ENCODE measurements at places on chromosomes 16 and 17.
A peak's percentile ranks its signal among the peaks of the same experiment; 100 is the strongest.

DNA sequence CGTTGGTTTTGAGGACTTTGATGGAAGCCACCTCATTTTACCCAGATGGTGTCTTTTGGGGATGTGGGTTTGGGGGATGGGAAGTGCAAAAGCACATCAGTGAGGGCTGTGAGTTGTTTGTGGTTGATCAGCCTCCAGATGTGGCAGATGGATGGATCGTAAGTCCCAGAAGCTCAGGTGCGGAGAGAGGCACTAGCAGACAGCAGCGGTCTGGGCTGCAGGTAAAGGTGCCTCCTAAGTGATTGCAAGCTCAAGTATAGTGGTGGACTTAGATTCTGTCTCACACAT, 18.0 kb downstream of the HS3ST3B1 start:
- DNase-seq, result no peak

- DNase-seq, result no peak
These were observed 180.6 kb downstream of the CYB561 start for GRCh38 chr17:63265526-63265925.

DNA sequence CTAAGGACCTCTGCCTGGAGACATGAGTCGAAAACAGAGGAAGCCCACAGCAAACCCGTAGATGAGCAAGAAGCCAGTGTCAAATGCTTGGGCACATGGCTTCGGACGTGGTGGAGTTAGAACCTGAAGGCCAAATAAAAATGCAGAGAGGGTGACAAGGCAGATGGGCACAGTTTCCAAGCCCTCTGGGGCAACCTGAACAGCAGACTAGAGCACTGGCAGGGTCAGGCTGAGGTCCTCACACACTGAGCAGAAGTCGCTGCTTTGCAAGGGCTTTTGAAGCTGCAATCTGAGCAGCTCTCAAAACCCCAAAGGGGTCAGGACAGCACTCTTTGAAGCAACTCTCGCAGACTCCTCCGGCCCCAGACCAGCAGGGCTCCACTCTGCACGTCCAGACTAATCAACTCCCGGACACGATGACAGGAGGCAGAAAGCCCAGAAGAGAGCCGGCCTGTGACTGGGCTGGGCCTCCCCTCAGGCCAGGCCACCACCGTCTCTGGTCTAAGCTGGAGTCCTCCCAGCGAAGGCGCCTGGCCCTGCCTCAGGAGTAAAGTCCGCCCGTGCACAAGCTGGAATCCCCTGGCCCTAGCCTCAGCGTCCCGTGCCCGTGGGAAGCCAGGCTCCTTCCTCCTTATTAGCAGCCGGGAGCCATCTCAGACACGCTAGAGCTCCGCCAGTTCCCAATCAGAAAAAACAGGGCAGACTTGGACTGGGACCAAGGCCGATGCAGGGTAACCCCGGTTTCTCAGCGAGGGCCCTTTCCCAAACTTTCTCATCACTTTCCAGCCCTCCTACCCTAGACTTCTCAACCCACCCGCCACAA, 924 bp downstream of the SMARCD2 start:
- peak; percentile 40 for DNase-seq

DNA sequence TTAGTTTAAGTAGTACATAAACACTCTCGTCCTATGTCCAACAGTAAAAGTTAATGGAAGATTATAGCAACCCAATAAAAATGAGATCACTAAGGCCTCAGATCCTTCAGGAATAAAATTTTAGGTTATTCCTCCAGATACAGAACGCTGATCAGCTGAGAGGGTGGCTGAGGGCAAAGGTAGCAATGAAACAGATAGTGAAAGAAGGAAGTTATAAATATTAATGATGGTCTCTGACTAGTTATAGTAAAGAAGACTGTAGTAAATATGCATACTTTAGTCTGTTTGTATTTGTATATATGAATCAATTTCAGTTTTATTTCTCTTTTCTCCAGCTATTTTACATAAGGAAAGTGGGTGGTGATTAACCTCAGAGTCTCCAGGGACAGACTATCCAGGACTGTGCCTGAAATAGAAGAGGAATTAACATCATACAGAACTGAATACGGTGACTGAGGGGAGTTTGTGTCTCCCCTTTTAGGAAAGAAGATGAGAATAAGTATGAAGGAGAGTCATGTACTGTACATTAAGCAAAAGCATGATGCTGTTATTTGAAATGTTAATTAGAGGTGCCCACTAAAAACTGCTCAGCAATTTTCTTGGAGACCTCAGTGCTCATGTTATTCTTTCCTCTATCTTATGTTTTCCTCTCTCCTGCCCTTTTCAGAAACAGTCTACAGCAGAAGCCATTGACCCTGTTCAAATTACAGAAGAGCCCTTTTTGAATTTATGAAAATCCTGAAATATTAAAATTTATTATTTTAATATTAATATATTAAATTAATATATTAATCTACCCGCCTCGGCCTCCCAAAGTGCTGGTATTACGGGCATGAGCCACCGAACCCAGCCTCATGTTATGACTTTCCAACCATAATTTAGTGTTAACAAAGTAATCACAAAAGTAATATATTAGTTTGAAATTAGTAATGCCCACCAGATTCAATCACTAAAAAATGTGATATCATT, 36.5 kb upstream of the DHRS7B start:
- DNase-seq, result peak; percentile 52

- DNase-seq, result peak; percentile 61
These were observed 46.3 kb downstream of the VMP1 start for GRCh38 chr17:59753522-59754467.

GRCh38 chr16:85385463-85386331, 227.4 kb upstream of the GSE1 start:
- no peak for DNase-seq

DNA sequence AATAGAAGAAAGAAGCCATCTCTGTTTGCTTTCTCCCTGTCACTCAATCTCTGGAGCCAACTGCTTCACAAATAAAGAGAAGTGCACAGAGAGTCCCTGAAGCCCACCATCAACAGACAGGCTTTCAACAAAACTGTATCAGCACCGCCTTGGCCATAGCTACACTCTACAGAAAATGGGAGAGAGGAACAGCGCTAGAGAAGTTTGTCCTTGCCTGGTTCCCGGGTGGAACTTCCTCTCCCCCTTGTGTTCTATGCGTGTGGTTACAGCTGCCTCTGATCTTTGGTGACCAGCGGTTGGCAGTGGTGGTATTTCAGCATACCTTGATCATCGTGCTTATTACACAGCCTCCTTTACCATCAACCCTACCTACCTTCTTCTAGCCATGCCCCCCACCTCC, 91.4 kb upstream of the CCL2 start:
- DNase-seq, result no peak

DNA sequence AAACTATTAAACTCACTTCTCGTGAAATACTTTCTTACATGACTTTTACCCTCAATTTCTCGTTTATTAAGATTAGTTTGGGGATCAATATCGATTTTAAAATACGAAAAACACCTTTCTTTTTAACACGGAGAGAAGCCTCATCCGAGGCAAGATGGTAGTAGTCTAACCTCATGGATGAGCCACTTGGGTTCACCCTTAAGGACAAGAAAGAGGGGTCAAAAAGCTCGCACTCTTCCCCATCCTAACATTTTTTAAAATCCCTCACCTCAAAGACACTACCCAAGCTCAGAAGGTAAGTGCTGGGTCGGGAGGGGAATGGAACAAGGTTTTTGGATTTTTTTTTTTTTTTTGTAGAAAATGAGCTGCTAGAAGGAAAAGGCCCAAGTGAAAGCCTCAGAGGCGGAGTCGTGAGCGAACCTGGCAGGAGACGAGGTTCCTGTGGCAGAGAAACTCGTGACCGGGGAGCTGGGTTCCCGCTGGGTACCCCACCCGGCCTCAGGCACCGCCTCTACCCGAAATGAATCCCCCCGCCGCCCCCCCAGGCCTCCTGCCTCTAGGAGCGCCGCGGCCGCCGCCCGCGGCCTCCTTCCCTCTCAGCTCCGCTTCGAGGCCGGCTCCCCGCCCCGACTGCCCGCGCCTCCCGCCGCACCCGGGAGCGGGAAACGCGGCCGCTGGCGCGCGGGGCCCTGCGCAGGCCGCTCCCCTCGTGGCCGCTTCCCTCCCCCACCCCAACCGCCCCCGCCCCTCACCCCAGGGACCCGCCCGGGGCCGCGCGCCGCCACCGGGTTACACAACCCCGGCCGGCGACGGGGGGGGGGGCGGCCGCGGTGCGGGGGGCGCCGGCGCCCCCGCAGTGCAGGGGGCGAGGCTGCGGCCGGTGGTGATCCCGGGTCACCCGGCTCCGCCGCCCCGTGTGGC, 1.6 kb downstream of the NUFIP2 start:
- DNase-seq, result peak; percentile 63

GRCh38 chr17:63447471-63448009, 1.4 kb upstream of the CYB561 start:
- DNase-seq, result no peak

DNA sequence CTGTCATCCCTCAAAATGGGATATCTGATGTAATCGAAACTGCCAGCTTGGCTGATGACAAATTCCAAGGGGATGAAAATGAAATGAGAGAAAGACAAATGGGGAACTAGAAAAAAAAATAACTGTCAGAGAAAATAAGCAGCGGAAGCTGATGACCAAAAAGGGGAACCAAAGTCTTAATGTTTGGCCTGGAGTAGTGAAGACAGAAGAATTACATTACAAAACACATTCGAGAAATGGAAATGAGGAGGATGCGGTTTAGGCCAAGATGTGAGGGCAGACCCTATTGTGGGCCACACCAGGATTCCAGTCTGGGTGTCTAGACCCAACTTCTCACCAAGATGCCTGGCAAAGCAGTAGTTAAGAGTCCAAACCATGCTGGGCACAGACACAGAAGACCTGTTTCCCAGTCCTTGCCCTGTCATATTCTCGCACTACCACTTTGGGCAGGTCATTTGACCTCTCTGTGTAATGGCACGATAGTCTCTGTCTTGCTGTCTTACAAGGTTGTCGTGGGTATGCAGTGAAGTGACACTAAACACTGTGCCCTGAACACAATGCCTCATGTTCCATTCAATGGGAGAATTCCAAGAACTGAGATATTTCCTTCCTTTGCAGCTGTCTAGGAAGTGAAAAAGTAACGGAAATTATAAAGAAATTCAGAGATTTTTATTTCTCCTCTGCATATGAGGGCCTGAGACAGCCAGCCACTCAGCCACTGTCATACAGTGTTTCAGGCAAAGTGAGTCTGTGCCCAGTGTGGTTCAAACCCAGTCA, 12.3 kb upstream of the CCL2 start:
- peak; percentile 27 for DNase-seq

GRCh38 chr17:56373981-56374833, 219.3 kb upstream of the NOG start:
- no peak for DNase-seq

- no peak for DNase-seq
These were observed 20.0 kb downstream of the TUBG1 start for GRCh38 chr17:42629411-42630009.
